SW 1271 (cell line): ENCODE measurements at places on chromosomes 7 and 10.

DNA sequence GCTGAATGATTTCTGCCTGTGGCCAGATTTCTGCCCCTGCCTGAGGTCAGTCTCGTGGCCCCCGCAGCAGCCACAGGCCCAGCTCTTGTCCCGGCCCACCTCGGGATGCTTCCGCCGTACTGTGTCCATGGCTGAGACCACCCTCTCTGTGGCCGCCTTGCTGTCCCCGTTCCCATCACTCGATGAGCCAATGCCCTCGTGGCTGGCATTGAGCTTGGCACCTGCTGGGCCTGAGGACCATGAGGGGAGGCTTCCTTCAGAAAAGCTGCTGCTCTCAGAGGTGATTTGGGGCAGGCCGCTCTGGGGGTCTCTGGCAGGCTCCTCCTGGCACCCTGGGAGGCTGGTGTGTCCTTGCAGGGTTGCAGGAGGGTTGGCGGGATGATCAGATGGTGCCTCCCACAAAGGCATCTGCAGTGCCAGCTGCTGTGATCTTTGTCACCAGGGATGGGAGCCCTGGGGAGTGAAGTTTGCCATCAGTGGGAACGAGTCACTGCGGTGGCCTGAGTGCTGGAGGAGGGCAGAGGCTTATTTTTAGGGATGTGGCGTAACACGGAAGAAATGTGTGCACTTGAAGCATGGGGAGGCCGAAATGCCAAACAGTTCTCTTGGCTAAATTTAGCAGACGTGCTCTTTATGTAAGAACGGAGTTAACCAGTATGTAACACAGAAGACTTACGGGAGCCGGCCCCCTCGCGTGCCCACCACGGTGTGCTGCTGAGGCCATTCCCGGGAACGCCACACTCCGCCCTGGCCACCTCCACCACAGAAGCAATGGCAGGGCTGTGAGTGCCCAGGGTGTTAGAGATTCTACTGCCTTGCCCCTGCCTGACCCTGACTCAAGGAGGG is 47.7 kb downstream of the VIPR2 start:
- DNase-seq = no peak

DNA sequence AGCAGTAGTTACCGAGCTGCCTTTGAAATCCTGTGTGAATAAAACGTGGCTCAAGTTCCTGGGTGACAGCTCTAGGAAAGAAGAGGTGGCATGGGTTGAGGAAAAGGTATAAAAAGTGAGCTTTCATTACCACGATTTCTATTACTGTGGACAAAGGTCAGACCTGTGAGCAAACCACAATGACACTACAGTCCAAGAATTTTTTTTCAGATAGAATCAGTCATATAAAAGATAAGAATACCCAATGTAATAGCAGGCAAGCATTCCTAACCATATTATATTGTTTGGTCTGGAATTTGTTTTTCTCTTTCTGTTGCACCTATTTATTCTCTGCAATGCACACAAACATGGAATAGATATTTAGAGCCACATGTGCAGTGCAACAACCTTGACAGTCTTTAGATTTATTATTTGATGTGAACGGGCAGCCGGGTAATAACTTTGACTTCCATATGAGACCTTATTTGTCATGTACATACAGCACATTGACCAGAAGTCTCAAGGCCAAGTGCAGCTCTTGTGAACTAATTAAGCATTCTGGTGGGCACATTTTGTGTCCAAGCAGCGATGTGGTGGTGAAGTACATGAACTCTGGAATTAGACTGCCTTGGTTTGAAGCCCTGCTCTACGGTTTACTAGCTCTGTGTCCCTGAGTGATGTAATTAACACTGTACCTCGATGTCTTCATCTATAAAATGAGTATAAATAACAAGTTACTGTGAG is 156.8 kb downstream of the NRCAM start:
- no peak for DNase-seq

DNA sequence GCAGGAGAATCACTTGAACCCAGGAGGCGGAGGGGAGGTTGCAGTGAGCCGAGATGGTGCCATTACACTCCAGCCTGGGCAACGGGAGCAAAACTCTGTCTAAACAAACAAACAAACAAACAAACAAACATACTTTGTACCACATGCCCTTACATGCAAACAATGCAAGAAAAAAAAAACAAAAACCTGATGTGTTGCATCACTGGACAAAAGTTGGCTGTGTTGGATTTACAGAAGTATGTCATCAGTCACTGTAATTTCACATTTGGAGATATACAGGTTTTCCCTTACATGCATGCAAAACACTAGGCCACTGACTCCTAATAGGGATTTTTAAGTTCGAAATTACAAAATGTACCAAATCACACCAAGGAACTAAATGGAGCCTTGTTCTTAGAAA is 138.5 kb downstream of the SRPK2 start:
- DNase-seq = no peak

DNA sequence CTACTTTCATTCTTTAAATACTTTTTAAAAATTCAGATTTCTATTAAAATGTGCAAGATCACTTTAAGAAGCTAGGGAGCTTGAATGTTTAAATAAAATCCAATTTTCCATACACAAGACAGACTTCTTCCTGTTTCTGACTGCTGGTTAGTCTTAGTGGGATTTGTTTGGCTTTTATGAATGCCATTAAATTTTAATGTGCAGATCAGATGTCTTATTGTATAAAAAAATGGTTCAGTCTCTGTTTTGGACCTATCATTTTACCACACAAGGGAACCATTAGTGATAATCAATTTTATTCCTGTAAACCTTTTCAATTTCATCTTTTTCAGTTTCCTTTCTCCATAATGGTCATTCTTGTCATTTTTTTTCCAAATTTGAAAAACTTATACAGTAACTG is 63.2 kb downstream of the VCL start:
- DNase-seq = no peak

DNA sequence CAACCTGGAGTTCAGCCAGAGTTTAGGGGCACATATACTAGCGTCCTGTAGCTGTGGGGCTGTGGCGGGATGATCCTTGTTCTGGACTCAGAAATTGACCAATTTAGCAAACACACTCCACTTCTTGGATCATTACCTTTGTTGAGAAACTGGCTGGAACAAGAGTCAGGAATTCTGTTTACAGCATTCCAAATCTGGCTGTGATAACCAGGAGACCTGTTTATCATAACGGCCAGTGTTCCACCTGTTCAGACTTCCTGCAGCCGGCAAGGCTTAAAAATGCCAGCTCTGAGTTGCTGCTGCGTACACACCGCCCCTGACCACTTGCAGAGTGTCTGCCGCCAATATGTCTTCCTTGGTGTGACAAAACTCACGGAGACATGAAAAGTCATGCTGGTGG is 64.8 kb downstream of the ARMC3 start:
- DNase-seq = no peak

GRCh38 chr7:29315122-29315891 is 120.7 kb downstream of the CHN2 start:
- no peak for DNase-seq

GRCh38 chr10:45581582-45582385 is 90.8 kb downstream of the ZFAND4 start:
- no peak for DNase-seq

DNA sequence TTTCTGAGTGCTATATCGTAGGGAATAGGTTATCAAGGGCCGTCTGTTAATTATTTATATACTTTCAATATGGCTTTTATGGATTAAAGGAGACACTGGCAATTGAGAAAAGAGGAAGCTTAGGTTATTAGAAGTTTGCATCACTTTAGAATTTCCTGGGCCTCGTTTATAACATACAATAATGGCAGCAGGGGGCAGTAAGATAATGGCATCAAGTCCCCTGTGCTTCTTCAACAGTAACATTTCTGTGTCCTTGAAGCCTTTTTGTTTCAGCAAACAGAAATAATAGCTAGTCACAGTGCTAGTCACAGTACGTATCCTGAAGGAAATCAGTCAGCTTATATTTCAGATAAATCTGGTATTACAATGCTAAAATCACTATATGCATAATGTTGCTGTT is 41.9 kb downstream of the SPAM1 start:
- DNase-seq = peak; percentile 5
